Activated naive CD8-positive, alpha-beta T cell treated with anti-CD3 and anti-CD28 coated beads, Interleukin-2, amount 50 U/mL, for 24 hours (primary cell): ENCODE measurements at places on chromosomes 6 and 20.

DNA sequence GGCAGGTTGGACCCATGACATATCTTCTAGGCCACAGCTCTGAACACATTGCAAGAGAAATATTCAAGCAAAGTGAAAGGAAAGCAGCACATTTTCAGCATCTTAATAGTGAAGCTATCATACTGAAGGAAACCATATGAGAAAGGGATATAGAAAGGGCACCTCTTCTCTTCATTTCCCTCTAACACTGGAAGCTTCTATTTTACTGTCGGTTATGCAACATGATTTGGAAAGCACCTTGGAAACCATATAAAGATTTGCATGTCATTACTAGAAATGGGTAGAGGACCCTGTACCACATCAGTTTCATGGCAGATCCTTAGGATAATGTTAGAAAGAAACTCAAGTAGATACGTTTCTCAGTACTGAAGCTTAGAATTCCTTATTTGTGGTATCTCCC is 70.5 kb upstream of the HMGN3 start:
- no peak for DNase-seq

GRCh38 chr6:168457653-168457934 is 16.6 kb downstream of the SMOC2 start:
- DNase-seq: no peak

GRCh38 chr6:10429638-10430427 is 15.0 kb upstream of the TFAP2A start:
- DNase-seq: no peak

DNA sequence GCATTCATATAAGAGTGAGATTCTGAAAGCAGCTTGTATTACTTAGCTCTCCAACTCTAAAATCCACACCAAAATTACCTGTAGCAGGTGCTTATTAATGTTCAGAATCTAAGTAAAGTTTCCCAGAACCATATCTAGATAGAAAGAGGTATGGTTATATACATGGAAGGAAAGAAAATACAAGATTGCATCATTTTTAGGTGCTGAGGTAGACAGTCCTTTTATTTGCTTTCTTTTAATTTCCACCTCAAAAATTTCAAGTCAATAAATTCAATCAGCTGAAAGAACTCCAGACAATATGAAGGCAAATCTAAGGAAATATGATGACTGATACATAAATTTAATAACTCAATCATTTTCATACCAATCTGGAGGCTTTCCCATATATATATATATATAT is 521.9 kb downstream of the PKHD1 start:
- DNase-seq: no peak

- DNase-seq: no peak
Observed at GRCh38 chr6:168364793-168365421, 45.3 kb upstream of the DACT2 start.

DNA sequence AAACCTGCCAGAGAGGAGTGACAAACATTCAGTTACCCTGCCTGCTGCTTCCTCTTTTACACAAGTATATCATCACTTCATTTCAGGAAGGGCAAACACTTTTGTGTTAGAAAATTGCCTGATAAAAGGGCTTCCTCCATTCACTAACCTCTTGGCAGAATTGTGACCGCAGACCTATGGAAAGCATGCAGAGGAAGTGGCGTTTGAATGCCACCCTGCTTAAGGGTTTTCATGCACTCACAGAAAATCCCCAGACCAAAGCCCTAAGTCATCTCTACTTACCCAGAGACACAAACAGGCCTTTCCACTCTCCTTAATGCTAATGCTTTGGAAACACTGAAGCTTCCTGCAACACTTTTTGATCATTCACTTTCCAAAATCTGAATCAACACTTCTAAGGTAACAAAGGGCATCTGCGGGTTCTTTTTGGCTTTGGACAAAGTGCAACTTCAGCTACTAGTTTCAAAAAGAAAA is 22.1 kb upstream of the RALGAPA2 start:
- peak; percentile 49 for DNase-seq

GRCh38 chr20:472889-473292 is 10.6 kb upstream of the TBC1D20 start:
- no peak for DNase-seq

DNA sequence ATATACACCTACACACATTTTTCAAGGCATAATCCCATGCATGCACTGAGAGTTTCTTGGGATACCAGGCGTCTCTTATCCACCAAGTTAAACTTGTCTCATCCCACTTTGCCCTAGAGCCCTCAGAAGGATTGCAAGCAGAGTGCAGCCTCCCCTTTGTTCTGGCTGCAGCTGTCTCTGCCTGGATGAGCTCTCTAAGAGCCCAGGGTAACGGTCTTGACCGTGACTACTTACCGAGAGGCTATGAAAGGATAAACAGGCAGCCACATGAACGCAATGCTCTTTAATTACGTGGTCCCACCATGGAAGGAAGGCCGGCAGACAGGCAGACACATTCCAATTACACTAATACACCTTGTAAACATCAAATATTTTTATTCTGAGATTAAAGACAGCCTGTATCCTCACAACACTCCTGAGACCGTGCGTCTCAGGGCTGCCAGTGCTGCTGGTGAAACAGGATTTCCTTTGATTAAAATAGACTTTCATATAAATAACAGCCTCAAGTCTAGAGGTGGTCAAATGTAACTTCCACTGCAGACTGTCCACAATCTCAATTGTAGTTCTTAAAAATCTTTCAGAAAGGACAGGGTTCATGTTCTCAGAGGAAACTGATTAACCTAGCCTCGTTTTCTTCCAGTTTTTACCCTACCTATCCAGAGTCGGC is 210.0 kb upstream of the PRDM1 start:
- DNase-seq: no peak

DNA sequence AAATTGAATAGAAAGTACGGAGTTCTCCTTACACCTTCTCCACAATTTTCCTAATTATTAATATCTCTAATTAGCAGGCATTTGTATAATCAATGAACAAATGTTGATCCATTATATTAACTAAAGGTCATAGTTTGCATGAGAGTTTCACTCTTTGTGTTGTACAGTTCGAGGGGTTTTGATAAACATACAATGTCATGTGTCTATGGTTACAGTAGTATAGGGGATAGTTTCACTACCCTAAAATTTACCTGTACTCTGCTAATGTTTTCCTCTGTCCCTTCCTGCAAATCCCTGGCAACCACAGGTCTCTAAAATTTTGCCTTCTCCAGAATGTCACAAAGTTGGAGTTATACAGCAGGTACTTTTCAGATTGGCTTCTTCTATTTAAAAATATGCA is 1199.8 kb upstream of the GJE1 start:
- no peak for DNase-seq

DNA sequence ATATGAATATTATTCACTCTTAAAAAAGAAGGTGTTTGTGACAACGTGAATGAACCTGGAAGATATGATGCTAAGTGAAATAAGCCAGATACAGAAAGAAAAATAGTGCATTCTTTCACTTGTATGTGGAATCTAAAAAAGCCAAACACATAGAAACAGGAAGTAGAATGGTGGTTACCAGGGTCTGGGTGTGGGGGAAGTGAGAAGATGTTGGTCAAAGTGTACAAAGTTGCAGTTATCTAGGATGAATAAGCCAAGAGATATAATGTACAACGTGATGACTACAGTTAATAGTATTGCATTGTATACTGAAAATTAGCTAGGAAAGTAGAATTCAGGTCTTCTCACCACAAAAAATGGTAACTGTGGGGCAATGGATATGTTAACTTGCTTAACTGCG is 151.1 kb upstream of the HCRTR2 start:
- DNase-seq: no peak

DNA sequence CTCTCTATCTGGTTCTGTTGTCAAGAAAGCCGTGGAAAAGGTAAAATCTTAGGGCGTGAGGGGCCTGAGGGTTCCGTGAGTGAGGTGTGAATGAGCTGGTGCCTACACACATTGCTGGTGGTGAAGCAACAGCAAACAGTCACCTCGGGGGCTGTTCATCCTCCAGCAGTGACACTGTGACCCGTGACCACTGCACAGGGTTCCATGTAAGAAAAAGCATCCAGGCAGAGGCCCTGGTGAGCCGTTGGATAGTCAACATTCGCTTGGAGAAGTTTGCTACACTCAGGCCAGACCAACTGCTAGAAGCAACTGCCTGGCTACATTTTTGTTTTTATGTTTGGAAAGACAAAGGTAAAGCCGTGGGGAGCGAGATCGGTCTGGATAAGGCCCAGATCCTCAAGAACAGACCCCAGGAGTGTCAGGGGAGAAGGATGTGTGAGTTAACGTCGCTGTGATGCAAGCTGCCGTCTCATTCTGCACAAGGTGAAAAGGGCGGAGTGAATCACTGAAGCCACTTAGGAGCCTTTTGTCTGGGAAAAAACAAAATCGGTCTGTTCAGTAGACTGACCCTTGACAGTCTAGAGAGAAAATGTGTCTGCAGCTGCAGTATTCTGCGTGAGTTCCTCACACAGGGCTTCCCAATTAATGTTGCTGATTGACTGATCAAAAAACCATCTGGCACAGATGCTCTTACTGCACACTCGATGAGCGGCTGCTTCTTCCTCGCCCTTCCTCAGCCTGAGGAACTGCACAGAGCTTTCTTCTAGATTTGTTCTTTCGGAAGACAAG is 404.0 kb downstream of the SMOC2 start:
- no peak for DNase-seq

GRCh38 chr6:75210885-75211739 is 5.3 kb upstream of the COL12A1 start:
- peak; percentile 40 for DNase-seq

GRCh38 chr6:156717542-156717941 is 59.6 kb upstream of the ARID1B start:
- no peak for DNase-seq

DNA sequence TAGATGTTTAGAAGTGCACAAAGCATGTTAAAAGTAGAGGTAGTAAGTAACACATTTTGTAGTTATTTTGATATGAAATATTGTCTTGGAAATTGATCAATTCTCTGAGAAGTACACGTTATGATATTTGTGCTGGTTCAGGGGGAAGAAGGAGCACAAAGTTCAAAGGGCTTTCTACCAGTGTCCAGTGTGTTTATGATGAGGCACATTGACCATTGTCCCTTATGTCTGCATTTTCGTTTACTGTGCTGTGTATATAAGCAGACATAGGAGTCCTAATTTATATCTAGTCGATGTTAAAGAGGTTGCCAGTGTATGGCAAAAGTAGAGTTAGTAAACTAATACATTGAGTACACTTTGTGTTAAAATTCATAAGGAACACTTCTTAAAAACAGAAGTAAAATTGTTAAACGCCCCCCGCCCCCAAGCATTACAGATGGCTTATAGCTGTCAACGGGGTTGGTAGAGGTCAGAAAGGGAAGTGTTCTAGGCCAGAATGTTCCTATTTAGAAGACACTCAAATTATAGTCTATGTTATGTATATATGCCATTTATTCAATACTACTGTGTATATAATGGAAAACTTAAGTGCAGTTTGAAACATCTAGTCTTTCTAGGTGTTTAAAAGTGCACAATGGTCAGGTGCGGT is 13.3 kb upstream of the HMGN4 start:
- DNase-seq: no peak

DNA sequence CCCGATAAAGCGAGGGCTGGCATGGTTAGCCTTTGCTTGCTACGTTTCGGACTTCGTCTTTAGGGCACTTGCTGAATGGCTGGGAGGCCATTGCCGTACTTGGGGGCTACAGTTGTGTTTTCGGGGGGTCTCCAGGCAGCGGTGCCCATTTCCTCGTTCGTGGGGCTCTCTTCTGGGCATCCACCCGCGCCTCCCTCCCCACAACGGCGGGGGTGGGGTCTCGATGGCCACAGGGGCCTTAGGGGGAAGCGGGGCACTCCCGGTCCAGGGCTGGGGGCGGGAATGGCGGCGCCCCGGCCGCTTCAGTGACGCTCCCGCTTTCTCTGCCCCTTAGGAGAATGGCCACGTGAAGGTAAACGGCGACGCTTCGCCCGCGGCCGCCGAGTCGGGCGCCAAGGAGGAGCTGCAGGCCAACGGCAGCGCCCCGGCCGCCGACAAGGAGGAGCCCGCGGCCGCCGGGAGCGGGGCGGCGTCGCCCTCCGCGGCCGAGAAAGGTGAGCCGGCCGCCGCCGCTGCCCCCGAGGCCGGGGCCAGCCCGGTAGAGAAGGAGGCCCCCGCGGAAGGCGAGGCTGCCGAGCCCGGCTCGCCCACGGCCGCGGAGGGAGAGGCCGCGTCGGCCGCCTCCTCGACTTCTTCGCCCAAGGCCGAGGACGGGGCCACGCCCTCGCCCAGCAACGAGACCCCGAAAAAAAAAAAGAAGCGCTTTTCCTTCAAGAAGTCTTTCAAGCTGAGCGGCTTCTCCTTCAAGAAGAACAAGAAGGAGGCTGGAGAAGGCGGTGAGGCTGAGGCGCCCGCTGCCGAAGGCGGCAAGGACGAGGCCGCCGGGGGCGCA is 2.4 kb downstream of the MARCKS start:
- no peak for DNase-seq

DNA sequence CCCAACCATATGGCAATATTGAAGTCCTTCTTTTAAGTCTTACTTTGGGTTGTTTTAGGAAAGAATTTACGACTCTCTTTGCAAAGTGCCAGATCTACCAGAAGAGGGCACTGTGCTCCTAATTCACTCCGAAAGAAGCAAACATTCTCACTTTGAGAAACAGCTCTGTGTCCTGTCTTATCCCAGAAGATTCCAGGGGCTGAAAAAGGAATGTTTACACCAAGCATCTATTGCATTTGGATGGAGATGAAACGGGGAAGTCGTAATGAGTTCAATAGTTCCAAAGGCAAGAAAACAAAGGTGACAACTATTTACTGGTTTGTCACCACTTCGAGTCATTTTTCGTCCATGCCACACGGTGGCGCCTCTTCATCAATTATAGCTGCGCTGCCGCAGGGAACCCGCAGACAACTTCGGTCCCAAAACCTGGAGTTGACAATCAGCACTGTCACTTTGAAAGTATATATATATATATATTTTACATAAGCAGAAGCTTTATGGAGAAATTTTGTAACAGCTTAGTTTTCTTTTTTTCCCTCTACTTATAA is 121.6 kb downstream of the MOXD1 start:
- DNase-seq: peak; percentile 76

DNA sequence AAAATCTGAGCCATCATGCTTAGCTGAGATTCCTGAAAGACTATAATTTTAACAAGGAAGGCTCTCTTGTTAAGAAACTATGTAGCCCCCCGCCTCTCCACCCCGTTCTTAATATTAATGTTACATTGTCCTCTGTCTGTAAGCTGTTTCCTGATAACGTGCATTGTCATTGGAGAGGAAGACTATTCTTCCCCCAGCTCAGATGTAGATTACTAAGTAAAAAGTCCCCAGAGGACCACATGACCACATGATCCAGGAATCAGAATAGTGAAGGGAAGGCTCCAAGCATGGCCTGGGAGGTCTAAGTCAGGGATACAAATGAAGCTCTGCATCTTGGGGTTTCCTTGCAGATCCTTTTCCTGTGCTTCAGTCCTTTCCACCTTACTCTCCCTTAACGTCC is 106.4 kb downstream of the JARID2 start:
- no peak for DNase-seq

- DNase-seq: peak; percentile 20
Observed at GRCh38 chr20:61886721-61887595, 178.7 kb downstream of the TAF4 start.
